ENCODE measurements at places on chromosomes 1 and 21. TPM values are rescaled to one million over a fixed set of nuclear protein-coding genes. Genes with fewer than 3 reads are reported as not detected.

- DNase-seq, result no peak
Measured at GRCh38 chr1:50126927-50127715, 18.4 kb downstream of the ELAVL4 start.

DNA sequence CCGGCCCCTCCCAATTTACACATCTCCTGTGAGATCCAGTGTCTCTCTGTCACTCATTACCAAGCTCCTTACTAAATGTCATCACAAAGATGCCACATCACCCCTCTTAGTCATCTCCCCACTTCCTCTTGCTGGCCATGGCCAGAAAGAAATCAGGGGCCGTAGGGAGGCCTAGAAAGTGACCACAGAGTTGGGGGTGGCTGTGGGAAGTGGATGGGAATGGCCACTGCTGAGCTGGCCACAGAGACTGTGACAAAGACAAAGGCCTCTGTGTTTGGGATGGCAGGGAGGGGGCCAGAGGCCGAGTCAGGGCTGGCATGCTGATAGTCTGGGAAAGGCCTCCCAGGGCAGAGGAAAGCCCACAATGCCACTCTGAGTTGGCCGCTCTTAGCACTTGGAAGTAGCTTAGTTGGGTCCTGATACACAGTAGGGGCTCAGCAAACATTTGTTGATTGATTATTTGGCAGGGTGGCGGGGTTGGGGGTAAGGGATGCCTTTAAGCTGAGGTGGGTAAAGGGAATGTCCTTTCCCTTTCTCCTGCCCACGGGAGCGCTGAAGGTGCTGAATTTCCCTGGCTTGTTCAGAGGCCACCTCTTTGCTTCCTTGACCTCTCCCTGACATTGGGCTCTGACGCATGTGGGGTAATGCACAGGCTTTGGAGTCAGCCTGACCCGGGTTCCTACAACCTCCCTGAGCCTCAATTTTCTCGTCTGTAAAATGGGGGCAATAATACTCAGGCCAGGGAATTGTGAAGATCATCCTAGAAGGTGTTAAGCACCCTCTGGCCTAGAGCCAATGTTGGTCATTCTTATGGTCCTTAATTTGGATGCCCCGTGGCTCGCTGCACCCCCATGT lies 13.2 kb downstream of the NAV1 start:
- no peak for DNase-seq

GRCh38 chr1:174989536-174990220 lies 10.1 kb upstream of the CACYBP start:
- no peak for DNase-seq

DNA sequence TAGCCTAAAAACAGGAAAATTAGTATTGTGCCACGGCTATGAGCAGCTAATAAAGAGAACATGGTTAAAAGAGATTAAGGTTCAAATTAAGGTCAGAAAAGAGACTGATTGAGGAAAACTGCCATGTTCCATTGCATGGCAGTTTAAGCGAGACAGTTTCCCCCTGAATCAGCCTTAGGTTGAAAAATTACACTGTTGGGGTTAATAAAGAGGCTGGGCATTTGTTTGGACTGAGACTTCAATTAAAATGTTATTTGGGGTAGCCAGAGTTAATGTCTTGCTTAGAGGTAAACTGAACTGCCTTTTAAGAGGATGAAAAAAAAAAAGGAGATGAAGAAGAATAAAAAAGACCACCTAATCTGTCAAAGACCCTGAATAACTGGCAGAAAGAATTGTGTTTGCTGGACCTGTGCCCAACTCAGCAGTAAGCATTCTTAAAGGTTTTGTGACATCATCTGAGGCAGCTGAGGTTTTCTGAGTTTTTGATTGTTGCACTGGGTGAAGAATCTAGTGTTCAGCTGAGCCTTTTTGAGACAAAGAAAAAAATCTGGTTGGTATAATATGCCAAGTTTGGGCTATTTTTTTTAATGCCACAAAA lies 17.7 kb upstream of the PROX1 start:
- no peak for DNase-seq

Gene CRABP2
- polyA plus RNA-seq, result 96.4 TPM

DNA sequence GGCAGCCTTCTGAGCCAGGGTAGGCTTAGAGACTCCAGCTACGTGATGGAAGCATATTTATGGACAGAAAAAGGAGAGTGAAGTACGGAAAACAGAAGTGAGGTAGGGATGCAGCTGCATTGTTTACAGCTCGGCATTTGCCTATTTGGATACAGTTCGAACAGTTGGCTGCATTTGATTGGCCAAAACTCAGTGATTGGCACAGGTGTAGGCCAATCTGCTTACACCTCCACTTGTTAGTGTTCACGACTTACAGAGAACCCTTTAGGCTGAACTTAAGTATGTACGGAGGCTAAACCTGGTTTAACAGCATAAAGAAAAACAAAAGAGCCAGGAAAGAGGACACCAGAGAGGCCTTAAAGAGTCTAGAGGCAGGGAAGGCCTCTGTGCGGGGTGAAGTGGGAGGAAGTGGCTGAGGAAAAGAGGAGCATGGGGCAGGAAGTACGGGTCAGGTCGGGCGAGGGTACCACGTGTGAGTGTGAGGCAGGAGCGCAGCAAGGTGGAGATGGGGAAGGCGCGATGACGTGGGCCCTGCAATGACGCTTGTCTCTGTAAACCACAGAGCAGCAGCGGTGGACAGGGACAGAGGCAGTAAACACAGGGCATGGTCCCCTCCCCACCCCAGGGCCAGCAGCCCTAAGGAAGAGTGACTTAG lies 32.0 kb downstream of the RSPH1 start:
- no peak for DNase-seq

DNA sequence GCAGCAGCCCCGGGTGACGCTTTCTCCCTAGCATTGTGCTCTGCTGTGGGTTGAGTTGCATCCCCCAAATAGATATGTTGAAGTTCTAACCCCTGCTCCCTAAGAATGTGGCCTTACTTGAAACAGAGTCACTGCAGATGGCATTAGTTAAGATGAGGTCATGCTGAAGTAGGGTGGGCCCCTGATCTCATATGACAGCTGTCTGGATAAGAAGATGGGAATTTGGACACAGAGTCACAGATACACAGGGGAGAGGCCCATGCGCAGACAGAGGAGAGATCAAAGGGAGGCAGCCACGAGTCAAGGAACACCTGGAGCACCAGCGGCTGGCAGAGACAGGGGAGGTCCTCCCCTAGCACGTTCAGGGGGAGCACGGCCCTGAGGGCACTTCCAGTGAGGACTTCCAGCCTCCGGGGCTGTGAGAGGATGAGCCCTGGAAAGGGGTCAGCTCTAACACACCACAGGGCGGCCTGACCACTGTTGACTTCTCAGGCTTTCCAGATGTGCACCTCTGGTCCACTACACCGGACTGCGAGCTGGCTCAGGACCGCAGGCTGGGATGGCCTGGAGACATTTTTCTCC lies 46.4 kb downstream of the ABCG1 start:
- DNase-seq, result no peak

Gene PLA2G4A
- polyA plus RNA-seq, result 14.0 TPM

- no peak for DNase-seq
Measured at GRCh38 chr1:73576083-73576482, 621.9 kb downstream of the LRRIQ3 start.

- DNase-seq, result no peak
Measured at GRCh38 chr1:187001198-187001889, 172.6 kb downstream of the PLA2G4A start.
